ENCODE measurements at places on chromosomes 3 and 15.

- no peak for DNase-seq
Observed at GRCh38 chr15:86157606-86158293, 78.1 kb downstream of the AGBL1 start.

DNA sequence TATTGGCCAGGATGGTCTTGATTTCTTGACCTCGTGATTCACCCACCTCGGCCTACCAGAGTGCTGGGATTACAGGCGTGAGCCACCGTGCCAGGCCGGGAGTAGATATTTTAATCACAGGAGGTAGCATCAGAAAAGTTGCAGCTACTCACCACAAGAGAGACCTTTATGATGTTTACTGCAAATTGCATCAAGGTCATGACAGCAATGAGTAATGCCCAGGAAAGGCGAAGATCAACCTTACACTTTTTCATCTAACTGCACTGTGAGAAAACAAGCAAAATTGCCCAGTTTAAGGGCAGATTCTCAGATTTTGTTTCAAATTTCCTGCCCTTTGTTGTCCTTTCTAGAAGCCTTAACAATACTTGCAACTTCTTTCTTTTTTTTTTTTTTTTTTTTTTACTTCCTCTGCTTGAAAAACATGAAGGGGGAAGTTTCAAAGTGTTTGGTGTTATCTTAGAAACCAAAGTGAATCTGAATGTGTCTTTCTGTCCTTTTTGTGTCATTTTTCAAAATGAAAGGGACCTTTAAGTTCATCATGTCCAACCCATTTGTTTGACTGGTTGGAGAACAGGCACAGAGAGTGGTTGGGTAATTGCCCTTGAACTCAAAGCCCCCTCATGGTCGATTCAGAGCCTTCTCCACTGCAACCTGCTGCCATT is 25.0 kb downstream of the TGFBR2 start:
- DNase-seq = no peak

GRCh38 chr15:70018646-70019600 is 78.8 kb downstream of the TLE3 start:
- DNase-seq = no peak

- DNase-seq = peak; percentile 21
Observed at GRCh38 chr3:59052803-59053411, 3.1 kb upstream of the CFAP20DC start.

DNA sequence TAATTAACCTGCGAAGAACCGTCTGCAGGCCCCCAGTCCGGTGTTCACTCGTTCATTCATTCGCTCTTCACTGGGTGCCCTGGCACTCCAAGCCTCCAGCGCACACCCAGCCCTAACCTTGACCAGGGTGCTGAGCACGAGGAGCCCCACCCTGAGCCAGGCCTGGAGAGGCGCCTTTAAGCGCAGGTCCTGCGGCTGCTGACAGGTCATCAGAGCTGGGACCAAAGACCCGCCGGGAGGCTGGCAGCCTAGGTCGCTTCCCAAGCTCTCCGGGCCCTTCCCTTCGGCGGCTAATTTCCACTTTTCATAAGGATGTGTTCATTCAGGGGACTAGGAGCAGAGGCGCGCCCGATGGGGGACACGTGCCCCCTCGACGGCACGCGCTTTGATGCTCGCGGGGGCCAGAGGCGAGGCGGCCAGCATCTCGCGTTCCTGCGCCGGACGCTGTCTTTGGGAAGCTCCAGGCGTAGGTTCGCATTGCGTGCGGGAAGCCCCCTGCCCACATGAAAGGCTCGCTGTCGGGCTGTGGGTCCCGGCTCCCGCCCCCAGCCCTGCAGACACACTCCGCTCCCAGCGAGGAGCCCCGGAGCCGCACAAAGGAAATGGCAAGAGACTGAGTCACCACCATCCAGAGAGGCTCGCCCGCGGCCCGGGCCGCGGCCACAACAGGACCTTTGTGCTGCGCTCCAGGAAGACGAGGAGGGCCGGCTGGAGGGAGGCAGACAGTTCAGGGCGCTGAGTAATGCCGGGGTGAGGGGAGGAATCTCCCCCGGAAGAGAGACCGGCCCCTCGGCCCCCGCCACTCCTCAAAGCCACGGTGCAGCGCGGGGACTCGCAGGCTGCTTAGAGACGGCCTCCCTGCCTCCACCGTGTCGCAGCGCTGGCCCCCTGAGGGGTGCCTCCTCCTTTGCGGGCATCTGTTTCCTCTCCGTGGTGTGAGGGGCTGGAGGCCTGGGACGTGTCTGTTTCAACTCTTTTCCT is 266.4 kb upstream of the HES1 start:
- DNase-seq = peak; percentile 40

GRCh38 chr15:80778964-80779657 is at the start of gene CEMIP:
CEMIP (plus strand) TSS chr15:80779370; CDS start chr15:80873880, 94,510 bp downstream.
- DNase-seq = no peak

GRCh38 chr3:43998836-43999727 is 242.6 kb upstream of the TOPAZ1 start:
- DNase-seq = no peak
